ENCODE measurements at places on chromosomes 7 and 10.

GRCh38 chr10:78802866-78803265 lies 265.9 kb upstream of the ZMIZ1 start:
- no peak for DNase-seq

DNA sequence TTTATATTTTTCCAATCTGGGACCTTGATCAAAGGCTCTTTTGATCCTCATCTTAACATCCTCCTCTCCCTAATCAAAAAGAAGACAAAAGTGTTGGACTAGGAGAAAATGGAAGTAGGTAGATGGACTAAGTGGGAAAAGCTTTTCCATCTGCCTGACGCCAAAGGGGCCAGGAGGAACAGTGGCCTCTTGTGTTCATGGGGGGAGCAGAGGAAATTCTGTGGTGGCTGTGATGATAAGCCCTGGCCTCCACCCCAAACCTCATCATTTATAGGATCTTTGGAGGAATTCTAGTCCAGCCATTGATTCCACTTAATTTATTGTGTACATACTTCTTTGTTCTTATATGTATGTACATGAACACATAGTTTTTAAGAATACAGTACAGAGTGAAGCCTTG lies 21.7 kb downstream of the ZNF365 start:
- no peak for DNase-seq

DNA sequence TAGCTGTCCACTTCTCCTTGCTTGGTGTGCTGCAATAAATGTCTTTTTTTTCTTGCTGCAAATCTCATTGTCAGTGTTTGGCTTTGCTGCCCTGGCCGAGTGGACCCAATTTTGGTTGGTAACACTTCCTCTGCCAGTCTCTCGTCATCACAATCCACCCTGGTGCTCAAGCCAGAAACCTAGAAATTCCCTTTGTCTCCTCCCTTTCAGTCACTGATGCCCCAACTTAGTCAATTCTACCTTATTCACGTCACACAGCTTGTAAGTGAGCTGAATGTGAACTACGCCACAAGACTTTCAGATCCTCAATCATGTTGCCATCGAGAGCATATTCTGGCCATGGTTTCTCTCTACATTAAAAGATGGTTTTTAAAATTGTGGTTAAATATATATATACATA lies 13.0 kb upstream of the FRA10AC1 start:
- no peak for DNase-seq

DNA sequence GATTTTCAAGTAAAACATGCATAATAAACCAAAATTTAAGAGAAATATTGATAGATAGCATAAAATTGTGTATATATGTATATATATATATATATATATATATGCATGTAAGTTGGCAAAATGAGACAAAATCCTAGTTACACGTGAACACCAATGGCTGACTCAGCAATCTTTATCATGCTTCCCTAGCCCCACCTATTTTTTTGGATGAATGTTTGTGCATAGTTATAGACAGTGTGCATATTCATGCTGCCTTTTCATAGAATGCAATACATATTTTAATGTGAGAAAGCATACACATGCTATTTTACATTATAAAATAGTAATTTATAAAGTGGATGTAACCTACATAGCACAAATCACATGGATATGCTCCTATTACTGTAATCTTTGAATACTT lies 230.3 kb downstream of the SH2D4B start:
- DNase-seq: no peak

DNA sequence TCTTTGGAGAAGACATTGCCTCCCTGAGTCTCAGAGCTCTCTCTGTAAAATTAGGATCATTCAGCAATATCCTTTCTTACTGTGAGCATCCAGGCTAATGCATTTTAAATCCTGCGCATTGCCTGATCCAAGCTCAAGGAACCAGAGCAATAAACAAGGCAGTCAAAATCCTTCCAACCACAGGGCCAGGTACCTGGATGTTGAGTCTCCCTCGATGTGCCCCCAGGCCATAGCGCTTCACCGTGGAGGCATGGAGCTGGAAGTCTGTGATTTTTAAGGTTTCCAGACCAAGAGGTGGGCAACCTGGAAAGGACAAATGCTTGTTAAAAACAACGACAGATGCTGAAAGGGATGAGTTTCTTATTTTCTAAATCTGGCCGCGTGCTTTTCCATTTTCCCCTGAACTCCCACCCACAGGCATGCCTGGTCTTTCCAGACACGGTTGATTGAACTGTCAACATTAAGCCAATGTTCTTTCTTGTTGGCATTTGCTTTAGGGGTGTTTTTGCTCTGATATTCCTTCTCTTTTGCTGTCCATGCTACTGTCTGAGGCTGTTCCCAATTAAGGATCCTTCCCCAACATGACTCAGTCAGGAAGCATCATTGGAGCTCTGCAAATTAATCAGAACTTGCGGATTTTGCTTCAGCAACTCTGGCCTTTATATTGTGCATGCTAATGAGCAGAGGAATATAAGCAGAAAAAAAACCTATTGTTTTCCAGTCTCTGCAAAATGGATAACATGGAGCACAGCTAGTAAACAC lies 29.0 kb downstream of the CPXM2 start:
- no peak for DNase-seq

GRCh38 chr10:76248649-76249200 lies 817.3 kb downstream of the LRMDA start:
- no peak for DNase-seq

Data from COR-L47 (cell line).